Panc1 (cell line): ENCODE measurements at places on chromosomes 11 and 22.

- DNase-seq, result no peak
Measured at GRCh38 chr11:117717485-117718314, 79.3 kb downstream of the DSCAML1 start.

GRCh38 chr11:36403661-36404060, 106.4 kb downstream of the TRAF6 start:
- no peak for DNase-seq

DNA sequence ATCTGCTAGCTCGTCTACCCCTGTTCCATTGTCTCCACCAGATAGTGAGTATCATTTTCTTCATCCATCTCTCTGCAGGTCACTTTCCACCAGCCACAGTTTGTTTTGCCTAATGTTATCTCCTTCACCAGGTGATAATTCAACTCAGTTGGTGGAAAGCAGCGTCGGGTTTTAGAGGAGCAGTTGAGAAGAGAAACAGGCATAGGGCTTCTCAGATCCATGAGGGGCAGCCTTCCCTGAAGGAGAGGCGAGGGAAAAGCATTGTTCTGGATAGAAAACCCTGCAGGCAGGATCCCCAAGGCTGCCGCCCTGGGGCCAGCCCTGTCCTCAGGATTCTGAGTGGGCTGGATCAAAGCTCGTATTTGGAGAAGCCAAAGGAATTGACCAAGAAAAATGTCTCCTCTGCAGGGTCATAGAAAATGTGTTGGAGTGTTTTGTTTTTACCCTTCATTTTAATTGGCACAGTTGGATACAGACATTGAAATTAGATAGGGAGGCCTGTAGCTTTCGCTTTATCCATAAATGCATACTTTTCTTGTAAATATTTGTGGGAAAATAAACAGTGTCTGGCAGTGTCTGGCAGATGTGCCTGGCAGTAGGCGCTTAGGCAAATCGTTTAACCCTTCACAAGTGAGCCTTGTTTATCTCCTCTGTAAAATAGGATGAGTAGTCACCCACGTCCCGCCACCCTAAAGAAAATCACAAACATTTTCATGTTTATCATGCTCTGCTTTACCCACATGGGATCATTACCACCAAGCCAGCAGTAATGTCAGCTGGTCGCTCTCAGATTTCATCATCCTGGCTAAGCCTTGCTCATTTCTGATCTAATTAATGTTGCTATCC, 73.4 kb upstream of the TTC12 start:
- no peak for DNase-seq

DNA sequence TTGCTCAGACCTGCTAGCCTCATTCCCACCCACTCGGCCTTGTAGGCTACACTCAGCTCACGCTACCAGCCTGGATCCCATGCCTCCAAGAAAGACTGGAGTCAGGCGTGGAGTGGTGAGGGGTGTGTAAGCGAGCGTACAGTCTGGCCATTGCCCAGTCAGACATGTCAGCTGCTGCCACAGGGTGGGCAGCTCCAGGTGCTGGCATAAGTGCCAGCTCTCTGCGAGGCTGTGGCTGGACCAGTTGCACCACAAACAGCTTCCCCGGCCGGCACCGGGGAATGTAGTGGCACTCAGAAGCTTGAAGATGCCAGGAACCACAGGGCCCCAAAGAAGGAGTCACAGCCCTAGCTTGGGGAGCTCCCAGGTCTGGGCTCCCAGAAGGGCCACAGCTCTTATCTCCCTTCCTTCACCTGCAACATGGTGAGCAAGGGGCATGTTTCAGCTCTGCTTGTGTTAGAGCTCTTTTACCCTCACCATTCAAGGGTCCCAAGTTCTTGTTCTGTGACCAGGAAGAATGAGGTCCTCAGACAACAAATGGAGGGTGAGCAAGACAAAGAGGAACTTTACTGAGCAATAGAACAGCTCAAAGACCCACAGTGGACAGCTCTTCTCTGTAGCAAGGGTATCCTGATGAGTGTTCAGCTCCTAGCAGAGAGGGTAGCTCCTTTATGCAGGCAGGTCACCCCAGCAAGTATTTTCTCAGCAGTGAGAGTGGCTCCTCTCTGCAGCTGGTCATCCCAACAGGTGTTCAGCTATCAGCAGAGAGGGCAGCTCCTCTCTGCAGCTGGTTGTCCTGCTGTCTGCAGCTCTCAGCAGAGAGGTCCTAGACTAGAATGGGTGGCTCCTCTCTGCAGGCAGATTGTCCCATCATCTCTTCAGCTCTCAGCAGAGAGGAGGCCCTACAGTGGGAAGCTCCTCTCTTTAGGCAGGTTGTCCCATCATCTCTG, 6.0 kb downstream of the SBF2 start:
- DNase-seq, result no peak
